ENCODE measurements at places on chromosomes 5 and 9.

DNA sequence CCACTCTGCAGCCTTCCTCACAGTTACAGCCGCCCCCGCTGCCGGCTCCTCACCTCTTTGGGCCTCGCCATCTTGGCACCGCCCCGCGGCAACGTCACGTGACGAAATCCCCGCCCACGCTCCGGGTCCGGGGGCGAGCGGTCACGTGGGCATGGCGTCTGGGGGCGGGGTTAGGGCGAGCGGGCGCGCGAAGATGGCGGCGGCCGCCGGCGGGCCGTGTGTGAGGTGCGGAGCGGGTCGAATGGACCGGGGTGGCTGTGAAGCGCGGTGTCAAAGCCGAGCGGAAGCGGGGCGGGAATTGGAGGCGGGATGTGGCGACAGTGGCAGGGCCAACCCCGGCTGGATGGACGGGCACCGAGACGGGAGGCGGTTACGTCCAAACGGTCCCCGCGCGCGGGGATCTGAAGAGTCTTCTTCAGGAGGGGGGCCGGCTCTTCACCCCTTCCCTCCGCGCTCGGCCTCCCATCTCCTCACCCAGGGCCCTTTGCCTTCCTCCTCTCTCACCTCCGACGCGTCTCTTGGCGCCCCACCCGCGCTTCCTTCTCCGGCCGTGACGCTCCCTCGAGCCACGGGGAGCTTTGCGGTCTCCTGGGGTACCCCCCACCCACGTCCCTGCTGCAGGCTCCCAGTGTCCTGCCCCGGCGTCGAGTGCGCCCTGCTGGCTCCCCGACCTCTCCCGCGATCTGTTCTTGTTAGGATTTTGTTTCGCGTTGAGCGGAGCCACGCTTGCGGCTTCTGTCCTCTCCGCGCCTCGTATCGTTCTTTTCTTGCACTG, at the start of the genes DOLK and NUP188:
DOLK (minus strand) TSS at position 77 of the 775 bp plus-strand sequence. CDS start 300 bp downstream, outside the sequence.
NUP188 (plus strand) TSS at position 173 of the 775 bp plus-strand sequence; CDS start at position 194, 21 bp downstream.
- peak; percentile 98 for DNase-seq

DNA sequence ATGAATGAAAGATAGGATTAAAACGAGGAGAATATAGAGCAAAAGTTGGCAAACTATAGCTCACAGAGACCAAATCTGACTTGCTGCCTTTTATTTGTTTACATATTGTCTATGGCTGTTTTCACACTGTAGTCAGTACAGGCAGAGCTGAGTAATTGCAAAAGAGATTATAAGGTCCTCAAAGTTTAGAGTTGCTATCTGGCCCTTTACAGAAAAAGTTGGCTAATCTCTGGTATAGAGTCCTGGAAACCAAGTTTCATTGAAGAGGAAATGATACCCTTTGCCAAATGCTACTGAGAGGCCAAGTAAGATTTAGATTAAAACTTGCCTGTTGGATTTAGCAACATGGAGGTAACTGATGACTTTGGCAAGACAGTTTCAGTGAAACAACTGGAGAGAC, 36.0 kb downstream of the LYRM7 start:
- DNase-seq: no peak

DNA sequence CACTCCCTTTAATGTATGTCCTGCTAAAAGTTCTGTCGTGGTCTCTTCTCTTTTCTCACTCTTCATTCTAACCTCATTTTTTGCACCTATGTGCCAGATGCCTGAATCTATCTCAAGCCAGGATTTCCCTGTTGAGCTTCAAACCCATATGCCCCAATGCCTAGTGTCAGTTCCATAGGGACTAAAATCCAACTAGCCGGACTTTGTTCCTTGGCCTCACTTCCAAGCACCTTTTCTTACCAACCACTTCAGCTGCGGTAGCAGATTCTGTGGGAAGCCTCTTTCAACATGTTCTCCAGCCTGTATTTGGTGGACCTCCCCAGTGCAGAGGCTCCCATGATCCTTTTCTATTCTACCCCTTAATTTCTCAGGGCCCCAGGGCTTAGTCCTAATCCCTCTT, 17.5 kb downstream of the C9orf57 start:
- no peak for DNase-seq

DNA sequence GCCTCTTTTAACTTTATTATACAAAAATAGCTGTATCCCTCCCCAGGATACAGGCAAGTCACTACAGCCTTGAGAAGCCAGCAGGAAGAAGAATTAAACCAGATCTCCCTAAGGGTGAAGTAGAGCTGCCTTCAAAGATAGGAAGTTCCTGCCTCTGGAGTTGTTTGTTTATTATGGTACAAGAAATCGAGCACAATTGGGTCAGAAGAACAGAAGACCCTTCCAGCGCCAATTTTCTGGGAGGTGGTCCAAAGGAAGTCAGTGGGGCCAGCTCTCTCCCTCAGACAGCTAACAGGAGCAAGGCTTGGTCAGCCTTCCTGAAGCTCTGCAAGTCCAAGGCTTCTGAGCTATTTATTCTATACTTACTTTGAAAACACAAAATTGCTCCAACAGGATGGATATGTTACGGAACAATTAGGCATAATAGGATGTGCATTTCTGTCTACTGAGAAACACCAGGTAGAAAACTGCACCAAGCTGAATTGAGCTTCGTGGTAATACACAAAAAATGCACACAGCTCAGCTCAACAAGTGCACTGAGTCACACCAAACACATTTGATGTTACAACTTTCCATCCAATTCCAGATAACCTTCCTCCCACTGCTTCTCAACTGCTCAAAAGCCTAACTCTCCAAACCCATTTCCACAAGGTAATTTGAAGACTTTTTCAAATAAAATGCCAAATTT, 16.0 kb downstream of the SERINC5 start:
- DNase-seq: no peak

DNA sequence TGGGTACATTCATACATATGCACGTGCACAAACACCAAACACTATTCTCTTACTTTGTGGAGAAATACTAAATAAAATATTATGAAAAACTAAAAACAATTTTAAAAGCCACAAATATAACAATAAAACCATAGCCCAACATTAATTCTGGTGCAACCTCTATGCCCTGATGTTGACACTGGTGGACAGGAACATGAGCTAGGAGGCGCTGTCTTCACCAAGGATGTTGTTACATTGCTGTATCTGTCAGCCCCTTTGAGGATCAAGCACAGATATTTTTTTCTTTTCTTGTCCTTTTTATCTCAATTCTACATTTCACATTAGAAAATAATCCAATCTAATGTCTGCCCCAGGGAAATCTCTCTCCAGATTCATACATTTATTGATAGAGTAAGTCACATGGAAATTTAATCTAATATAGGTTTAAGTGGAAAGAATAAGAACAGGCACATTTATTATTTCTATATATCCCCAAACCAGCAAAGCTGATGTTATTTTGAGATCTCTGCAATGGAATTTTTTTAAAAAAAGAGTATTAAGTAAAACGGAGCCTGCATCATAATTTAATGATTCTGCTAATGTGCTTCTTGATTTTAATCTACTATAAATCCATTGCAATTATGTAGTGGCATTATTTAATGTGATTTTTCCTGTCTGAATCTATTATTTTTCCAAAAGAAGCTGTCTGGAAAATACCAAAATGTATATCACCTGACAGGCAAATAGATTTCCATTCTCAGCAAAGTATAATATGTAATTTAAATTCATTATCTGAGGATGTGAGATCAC, 716.5 kb downstream of the MTRR start:
- DNase-seq: no peak

Data from stimulated activated CD8-positive, alpha-beta memory T cell treated with anti-CD3 and anti-CD28 coated beads, Interleukin-4, amount 100 ng/mL, for 1 hour (primary cell).